ENCODE measurements at places on chromosomes 3 and 15. TPM values are rescaled to one million over a fixed set of nuclear protein-coding genes. Genes with fewer than 3 reads are reported as not detected.

- peaks cover 2% of the 10 kb centered on the region for H3K27me3 ChIP-seq
- no peaks in the 10 kb centered on the region for H3K36me3 ChIP-seq
- no peak for DNase-seq
Measured at GRCh38 chr3:58347984-58348383, 15.3 kb downstream of the PXK start.

ZNF660 gene
- total RNA-seq = 0.06 TPM

GRCh38 chr15:65204931-65205660, 6.2 kb downstream of the CILP start:
- no peaks in the 10 kb centered on the region for H3K4me1 ChIP-seq
- peaks cover 34% of the 10 kb centered on the region for H3K27me3 ChIP-seq
- H3K4me3 ChIP-seq = no peak overlapping the region
- H3K27ac ChIP-seq = no peak overlapping the region

- DNase-seq = peak; percentile 38
- no peak overlapping the region for H3K27ac ChIP-seq
- H3K4me3 ChIP-seq = no peak overlapping the region
- H3K36me3 ChIP-seq = no peaks in the 10 kb centered on the region
- no peaks in the 10 kb centered on the region for H3K4me1 ChIP-seq
Measured at GRCh38 chr3:190131329-190131728, 10.6 kb upstream of the P3H2 start.

TMEM207 gene
- not detected for total RNA-seq

SLC24A5 gene
- not detected for total RNA-seq

GRCh38 chr3:3696345-3696744, 102.9 kb upstream of the LRRN1 start:
- no peak for DNase-seq
- no peaks in the 10 kb centered on the region for H3K4me1 ChIP-seq
- H3K27me3 ChIP-seq = no peaks in the 10 kb centered on the region

SPATA12 gene
- total RNA-seq = not detected

LDHAL6B gene
- total RNA-seq = not detected

DNA sequence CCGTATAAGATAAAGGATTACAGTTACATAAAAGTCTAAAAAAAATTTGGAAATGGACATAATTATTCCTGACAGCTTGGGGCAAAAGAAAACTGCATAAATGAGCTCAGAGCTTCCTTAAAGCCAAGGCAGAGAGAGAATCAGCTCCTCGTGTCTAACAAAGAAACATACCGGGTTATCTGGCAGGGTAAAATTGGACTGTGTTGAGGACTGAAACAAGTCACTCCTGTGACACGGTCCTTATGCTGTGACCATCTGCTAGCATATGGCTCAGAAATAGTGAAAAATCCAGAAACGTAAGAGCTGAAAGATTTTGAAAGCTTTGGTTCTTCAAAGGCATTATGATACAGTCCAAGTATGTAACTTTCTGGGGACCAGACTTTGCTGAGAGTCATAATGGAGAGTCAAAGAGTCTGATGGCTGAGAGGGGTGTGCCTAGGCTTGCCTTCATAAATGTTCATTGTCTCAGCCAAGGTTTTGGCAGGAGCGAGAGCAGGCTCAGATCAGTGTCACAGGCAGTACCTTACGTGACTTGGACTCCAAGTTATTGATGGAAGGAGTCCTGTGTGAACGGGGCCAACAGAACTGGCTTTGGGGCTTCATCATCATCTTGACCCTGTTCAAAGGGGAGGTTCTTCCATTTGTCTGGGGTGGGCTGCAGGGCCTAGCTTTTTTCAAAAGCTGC, 12.5 kb downstream of the MAP6D1 start:
- no peak overlapping the region for H3K27ac ChIP-seq
- H3K4me3 ChIP-seq = no peak overlapping the region
- H3K4me1 ChIP-seq = no peaks in the 10 kb centered on the region
- no peak for DNase-seq

- DNase-seq = no peak
- H3K36me3 ChIP-seq = no peaks in the 10 kb centered on the region
- peaks cover 21% of the 10 kb centered on the region for H3K4me1 ChIP-seq
Measured at GRCh38 chr15:68495221-68495950, 63.4 kb upstream of the ITGA11 start.

GRCh38 chr15:36965570-36966342, 134.6 kb downstream of the MEIS2 start:
- DNase-seq = no peak
- no peak overlapping the region for H3K4me3 ChIP-seq
- peaks cover 6% of the 10 kb centered on the region for H3K4me1 ChIP-seq
- H3K27me3 ChIP-seq = no peaks in the 10 kb centered on the region
- 0 out of 2 replicates have a peak, but pooled peaks cover 3% of the 10 kb centered on the region for H3K36me3 ChIP-seq

SLC9A9 gene
- 0.18 TPM for total RNA-seq

GRCh38 chr3:27789420-27789819, 67.3 kb upstream of the EOMES start:
- no peaks in the 10 kb centered on the region for H3K36me3 ChIP-seq
- H3K4me1 ChIP-seq = no peaks in the 10 kb centered on the region
- H3K4me3 ChIP-seq = no peak overlapping the region

GRCh38 chr3:5891711-5892110, 704.2 kb downstream of the EDEM1 start:
- no peak overlapping the region for H3K4me3 ChIP-seq
- H3K4me1 ChIP-seq = no peaks in the 10 kb centered on the region
- no peak for DNase-seq

DNA sequence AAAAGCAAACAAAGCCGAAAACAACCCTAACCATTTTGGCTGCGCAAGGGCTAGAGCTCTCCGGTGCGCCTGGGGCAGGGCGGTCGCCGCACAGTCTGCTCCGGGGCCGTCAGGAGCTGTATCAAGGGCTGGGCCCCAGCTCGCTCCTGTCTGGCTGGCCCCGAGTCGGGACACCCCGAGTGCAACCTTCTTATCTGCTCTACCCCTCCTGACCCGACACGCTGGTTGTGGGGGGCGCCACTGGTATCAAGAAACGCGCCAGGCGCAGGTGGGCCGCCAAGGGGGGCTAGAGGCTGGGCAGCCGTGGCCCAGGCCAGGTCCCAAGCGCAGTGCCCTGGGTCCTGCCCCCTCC, 36.0 kb downstream of the NR2F2 start:
- no peak overlapping the region for H3K4me3 ChIP-seq
- no peak for DNase-seq
- peaks cover 20% of the 10 kb centered on the region for H3K27me3 ChIP-seq
- H3K27ac ChIP-seq = no peak overlapping the region

IREB2 gene
- 38.6 TPM for total RNA-seq

BSN gene
- 0.10 TPM for total RNA-seq

GRCh38 chr3:31129241-31129640, 234.8 kb upstream of the GADL1 start:
- H3K27me3 ChIP-seq = no peaks in the 10 kb centered on the region
- no peak overlapping the region for H3K27ac ChIP-seq
- H3K4me3 ChIP-seq = no peak overlapping the region
- DNase-seq = no peak
- H3K36me3 ChIP-seq = peaks cover 7% of the 10 kb centered on the region

GRCh38 chr15:42401544-42402454, 42.5 kb downstream of the CAPN3 start:
- H3K4me1 ChIP-seq = peaks cover 11% of the 10 kb centered on the region
- no peak for DNase-seq
- no peaks in the 10 kb centered on the region for H3K27me3 ChIP-seq

Measured in HFFc6 (cell line).